Small intestine (tissue), 16 donors: ENCODE measurements at places on chromosomes 13 and 19. TPM values are rescaled to one million over a fixed set of nuclear protein-coding genes. Genes with fewer than 3 reads are reported as not detected.

LILRA1 gene
- polyA plus RNA-seq = 0.61 TPM

SUPT5H gene
- 95.5 TPM for polyA plus RNA-seq

PDS5B gene
- 6.5 TPM for polyA plus RNA-seq

MRPL57 gene
- 21.7 TPM for polyA plus RNA-seq

PPM1N gene
- 1.9 TPM for polyA plus RNA-seq

PAK4 gene
- polyA plus RNA-seq = 59.7 TPM

CACNA1A gene
- 8.9 TPM for polyA plus RNA-seq

ZNF91 gene
- 64.8 TPM for polyA plus RNA-seq

SIAH3 gene
- not detected for polyA plus RNA-seq

RDH8 gene
- polyA plus RNA-seq = not detected

YJEFN3 gene
- polyA plus RNA-seq = 23.8 TPM

ZNF208 gene
- polyA plus RNA-seq = not detected

OVOL3 gene
- not detected for polyA plus RNA-seq

SBSN gene
- not detected for polyA plus RNA-seq

ERICH6B gene
- polyA plus RNA-seq = 1.6 TPM

VSTM1 gene
- polyA plus RNA-seq = not detected

SOX21 gene
- polyA plus RNA-seq = not detected

ZSCAN5A gene
- 10.4 TPM for polyA plus RNA-seq

TTC9B gene
- polyA plus RNA-seq = 2.6 TPM

TINCR gene
- polyA plus RNA-seq = 0.69 TPM

QPCTL gene
- 8.7 TPM for polyA plus RNA-seq

RNF126 gene
- 39.2 TPM for polyA plus RNA-seq

ELANE gene
- not detected for polyA plus RNA-seq

RASGRP4 gene
- 0.22 TPM for polyA plus RNA-seq

TSKS gene
- 0.07 TPM for polyA plus RNA-seq

CEACAM3 gene
- polyA plus RNA-seq = 0.24 TPM
